ENCODE measurements at places on chromosomes 11 and 22.

DNA sequence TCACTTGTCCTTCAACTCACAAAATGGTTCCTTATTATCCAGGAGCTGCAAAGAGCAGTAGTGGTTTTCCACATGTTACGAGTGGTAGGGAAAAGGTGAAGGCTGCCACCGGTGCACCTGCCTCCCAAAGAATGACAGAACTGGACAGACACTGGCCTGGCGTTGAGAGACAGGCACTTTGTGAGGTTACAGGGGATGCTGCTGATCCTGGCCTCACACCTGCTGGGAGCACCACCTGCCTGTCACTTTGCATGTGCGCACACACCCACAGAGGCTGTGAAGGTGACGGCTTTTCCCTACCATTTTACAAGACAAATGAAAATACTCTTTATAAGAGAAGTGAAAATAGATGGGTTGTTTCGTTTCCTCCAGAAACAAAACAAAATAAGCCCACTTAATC lies 175.3 kb upstream of the B3GAT1 start:
- no peak for DNase-seq

DNA sequence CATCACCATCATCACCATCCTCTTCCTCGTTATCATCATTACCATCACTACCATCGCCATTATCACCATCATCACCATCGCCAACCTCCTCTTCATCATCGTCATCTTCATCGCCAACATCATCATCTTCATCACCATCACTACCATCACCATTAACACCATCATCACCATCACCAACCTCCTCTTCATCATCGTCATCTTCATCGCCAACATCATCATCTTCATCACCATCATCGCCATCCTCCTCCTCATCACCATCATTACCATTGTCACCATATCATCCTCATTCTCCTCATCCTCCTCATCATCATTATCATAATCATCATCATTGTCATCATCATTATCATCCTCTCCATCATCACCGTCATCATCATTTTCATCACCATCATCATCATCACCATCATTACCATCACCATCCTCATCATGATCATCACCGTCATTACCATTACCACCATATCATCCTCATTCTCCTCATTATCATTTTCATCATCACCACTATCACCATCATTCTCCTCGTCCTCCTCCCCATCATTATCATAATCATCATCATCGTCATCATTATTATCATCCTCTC lies 1498.7 kb downstream of the TBC1D22A start:
- no peak for DNase-seq

GRCh38 chr11:107682171-107682570 lies 29.7 kb downstream of the SLN start:
- no peak for DNase-seq

DNA sequence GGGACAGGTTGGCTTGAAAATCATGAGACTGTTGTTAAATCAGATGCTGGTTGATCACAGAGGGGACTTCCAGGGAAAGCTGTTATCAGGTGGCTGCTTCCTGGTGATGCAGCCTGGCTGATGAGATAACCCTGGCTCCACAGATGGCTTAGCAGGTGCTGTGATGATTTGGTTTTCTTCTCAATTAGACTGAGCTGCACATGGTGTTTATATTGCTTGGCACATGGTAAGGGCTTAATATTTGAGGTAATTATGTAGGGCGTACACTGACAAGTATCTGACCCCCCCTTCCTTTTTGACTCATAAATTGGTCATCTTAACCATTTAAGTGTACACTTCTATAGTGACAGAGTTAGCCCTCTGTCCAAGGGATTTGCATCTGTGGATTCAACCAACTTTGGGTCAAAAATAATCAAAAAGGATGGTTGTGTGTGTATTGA lies 7.0 kb downstream of the RPS3 start:
- peak; percentile 18 for DNase-seq

GRCh38 chr11:116774661-116775060 lies 1.9 kb upstream of the BUD13 start:
- DNase-seq, result no peak

DNA sequence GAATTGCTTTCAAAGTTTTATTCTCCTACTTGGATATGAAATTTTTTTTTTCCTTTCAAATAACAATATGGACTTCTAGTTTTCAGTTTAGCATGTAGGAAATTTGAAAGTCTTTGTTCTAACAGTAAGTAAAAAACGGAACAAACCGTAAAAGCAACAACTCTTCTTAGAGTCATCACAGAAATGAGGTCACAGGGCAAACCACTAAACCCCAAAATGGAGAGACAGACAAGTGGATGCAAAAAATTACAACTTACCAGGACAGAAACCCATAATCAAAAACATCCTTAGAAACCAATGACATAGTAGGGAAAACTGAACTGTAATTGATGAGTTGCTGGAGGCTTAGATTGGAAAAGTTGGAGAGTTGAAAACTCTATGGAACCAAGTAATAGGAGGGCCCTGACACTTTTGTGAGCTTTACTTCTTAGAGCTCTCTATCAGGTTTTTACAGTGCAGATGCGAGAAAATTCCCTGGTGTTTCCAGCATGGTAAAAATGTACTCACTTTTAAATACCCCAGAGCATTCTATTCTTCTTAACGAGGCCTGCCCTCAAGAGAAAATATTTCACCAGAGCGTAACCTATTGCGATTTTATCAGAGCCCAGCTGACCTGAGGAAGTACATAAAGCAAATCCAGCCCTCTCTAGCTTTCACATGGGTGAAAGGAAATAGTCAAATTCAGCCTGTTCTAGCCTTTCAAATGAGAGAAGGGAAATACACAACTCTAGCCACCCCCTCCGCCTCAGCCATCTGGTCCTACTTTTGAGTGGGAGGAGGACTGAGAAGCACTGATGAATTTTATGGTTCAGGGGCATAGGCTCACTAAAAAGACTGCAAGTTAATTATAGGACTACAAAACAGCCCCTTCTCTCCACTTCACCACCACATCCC lies 39.1 kb downstream of the CASP12 start:
- peak; percentile 24 for DNase-seq

DNA sequence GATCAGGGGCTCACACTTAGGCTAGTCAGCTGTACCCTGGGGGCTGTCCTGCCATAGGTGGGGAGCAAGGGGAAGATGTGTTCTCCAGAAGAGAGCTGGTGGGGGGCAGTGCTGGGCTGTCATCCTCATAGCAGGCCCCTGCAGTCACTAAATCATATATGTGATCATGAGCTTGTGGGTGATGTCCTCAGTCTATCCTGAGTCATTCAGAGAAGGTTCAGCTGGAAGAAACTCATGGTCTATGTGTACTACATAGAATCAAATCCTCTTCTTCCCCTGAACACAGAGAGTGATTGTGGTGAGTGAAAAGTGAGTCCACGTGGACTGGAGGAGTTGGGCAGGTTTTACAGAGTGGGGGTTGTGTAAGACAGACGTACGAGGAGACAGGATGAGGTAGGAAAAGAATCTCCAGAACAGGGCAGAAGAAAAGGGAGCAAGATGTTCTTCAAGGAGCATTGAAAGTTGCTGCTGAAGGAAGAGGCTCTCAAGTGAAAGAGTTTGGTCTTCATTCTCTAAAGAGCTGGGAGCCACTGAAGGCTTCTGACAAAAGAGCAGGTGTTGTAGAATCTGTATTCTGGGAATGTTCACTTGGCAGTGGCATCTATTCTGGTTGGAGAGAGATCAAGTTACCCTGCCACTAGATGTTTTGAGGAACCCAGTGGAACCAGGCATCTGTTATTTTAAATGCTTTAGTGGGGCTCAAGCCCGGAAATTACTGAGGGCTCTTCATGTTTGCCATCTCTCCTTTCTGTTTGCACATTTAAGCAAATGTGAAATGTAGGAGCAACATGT lies 68.9 kb downstream of the C22orf31 start:
- DNase-seq, result no peak

DNA sequence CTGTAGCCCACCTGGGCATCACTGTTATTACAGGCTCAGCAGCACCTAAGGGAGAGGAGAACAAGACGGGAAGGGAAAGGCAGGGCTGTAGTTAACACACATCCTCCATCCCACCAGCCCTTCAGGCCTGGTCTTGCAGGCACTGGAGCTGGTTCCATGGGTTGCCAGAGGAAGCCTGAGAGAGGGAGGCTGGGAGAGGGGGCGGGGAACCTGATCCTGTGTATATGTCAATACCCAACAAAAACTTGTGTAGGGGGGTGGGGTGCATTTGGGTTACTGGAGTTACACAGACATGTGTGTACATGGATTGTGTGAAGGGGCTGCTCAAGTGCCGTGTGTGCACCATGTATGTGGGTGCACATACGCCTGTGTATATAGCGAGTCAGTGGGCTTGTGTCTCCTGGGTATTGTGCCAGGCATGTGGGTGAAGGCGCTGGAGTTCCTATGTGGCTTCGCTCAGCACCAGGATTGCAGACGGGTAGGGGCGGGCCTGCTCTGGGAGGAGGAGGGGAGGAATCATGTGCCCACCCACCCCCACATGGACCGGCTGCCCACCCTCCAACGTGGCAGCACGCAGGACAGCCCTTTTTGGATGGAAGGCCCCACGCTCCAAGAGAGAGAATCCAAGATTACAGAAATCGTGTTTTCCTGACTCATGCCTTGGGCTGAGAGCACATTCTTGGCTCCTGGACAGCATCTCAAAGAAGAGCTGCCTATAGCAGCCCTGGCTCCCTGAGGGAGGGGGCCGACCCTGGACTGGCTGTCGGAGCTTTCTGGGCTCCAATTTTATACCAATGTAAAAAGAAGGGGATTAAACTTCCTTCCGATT lies 4.2 kb upstream of the SERPINH1 start:
- peak; percentile 97 for DNase-seq

DNA sequence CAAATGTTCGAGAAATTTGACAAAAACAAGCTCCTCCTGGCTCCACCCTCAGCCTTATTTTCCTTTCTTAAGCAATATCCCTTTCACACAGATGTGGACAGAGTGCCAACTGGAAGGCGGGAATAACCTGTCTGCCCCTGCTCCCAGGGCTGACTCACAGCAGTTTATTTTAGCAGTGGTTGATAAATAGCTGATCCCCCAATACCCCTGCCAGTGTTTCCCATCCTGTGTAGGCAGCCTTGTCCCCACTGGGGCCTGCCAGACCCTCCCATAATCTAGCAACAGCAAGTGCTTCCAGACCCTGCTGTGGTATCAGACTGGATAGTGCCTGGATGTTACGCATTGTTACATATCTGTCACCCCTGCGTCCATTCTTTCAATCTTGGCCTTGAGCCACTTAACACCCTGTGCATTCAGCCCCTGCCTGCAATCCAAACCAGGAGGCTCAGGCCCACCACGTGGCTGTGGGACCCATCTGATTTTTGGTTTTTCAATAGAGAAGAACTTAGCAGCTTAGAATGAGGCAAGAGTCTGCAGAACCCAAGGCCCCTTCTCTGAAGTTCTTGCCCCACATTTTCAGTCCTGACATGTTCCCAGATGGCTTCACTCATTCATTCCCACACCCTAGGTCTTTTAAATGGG lies 53.7 kb downstream of the PARVA start:
- DNase-seq, result peak; percentile 82

- no peak for DNase-seq
Measured at GRCh38 chr11:102382384-102382783, 35.4 kb downstream of the BIRC2 start.

DNA sequence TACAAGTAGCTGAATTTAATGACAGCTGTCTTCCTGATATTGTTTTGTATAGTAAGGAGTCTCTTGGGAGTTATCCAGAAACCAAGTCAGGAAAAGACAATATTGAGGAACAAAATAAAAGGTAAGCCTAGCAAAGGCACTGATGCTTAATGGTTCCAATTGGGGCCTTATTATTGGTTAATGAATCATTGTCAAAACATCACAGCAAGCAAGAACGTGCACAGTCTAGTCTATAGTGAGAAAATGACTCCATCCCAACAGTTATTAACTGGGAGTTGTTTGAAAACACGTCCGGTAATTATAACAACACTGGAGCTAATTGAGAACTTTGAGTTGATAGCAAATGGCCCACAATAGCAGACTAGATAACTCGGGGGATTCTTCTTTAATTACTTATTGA lies 17.7 kb downstream of the BSX start:
- DNase-seq, result no peak

DNA sequence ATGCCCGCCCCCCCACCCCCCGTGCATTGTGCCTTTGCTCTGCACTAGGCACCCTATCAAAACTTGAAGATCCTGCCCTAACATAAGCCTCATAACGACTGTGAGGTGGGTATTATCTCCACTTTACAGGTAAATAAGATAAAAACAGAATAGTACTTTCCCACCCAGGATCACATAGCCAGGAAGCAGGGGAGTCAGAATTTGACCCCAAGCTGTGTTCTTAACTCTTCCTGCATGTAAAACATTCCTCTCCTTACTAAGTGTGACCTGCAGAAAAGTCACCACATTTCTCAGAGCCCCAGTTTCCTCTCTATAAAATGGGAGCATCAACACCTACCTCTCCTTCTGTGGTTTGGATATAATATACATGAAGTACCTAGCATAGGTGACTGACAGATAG lies 18.2 kb upstream of the ANKK1 start:
- no peak for DNase-seq

DNA sequence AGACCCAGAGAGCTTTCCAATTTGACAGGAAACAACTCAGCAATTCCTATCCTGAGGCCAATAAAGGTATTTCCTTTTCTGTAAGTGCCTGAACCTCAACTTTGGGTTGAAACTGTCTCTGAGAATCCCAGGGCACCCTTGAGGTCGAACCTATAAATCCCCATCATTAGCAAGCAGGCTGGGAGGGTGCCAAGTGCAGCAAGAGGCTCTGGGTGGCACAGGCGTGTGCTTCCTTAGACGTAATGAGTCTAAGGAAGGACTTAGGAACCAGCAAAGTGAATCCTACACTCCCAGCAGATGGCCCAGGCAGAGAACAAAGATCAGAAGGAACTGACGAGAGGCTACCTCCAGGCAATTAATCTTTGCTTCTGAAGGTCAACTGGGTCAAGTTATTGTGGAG lies 234.3 kb upstream of the NARS2 start:
- DNase-seq, result no peak

DNA sequence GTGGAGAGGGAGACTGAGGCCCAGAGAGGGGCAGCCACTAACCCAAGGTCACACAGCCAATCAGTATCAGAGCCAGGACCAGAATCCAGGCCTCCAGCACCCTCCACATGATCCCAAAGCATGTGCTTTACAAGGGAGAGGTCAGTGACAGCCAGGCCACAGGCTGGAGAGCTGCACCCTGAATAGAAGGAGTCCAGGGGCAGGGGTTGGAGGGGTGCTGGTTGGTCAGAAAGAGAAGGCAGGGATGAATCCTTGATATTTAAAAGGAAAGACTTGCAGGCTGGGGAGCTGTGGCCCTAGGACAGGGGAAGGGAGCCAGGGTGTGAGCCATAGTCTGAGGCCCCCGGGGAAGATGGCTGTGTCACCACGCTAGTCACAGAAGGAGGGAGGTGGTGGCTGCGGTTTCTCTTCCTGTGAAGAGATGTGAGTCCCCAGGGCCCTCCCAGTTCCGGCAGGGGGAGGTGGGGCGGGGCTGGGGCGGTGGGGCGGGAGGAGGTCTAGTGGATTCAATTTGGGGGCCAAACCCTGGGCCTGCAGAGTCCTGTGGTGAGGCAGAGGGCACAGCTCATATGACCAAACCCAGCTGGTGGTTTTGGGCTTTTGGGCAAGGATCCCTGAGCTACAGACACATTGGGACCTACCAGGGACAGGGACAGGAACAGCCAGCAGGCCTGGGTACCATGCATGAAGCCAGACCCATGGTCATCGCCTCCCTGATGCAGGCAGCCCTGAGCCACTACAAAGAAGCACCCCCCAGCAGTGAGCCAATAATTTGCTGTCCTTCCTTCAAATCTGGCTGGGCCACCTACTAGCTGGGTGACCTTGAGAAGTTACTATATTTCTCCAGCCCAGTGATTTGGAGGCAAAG lies 14.0 kb downstream of the RAC2 start:
- peak; percentile 82 for DNase-seq

- DNase-seq, result no peak
Measured at GRCh38 chr22:23084453-23085350, 14.4 kb downstream of the GNAZ start.

GRCh38 chr11:118198370-118198769 lies 21.9 kb upstream of the SCN2B start:
- peak; percentile 45 for DNase-seq

- peak; percentile 92 for DNase-seq
Measured at GRCh38 chr11:106998116-106998915, 20.0 kb downstream of the GUCY1A2 start.

Data from fibroblast of skin of right quadriceps (primary cell).